DMS 273 treated with DMSO at 0.1 percent for 48 hours (cell line): ENCODE measurements at places on chromosomes 3 and 15.

- no peak for DNase-seq
Measured at GRCh38 chr3:114231616-114232015, 5.8 kb downstream of the ZNF80 start.

DNA sequence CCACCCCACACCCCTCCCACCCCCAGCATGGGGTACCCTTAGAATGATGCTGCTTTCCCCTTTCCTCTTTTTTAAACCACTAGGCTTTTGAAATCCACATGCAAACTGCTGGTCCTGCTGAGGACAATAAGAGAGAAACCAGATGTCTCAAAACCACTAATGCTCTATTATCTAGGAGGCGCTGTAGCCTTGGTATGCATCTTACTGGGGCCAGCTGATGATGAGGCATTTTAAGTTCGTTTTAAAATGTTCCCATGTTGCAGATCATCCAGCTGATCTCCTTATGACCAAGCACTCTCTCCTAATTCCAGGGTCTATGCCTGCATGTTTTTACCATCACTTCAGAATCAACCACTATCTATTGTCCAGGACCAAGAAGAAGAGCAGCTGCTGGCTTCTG is 1.3 kb downstream of the NME9 start:
- DNase-seq = no peak

GRCh38 chr15:73573037-73573436 is 60.2 kb downstream of the NPTN start:
- no peak for DNase-seq

DNA sequence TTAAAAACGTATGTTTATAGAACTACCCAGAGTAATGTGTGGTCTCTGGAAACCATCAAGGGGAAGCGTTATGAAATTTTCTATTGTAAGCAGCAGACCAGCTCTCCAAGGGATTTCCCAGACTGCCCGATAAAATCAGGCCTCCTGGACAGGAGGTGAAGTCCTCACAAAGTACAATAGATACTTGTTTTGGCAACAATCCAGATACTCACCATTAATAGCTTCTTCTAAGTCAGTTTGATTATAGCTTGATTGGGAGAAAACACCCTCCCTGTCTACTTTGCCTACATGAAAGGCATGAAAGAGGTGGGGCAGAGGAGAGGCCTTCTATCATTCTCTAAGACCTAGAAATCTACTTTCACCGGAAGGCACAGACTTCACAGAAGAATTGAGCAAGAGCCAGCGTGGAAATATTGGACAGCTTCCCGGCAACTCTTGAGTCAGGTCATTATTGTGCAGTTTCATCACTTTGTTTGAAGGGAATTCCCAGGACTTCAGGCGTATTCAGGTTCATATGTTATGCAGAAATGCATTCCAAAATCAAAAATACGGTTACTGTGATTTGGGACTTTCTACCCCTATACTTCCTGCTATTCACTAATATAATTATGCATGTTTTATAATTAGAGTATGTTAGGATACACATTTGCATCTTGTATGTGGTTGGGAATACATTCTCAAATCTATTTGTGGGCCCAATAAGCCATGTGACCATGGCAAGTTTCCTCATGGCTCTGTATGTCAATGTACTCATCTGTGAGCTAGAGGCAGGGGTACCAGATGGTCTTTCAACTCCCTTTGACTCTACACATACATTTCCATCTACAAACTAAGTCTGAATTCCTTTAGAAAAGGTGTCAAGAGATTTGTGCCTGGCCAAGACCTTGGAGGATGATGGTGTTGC is 103.5 kb downstream of the CD47 start:
- DNase-seq = no peak

DNA sequence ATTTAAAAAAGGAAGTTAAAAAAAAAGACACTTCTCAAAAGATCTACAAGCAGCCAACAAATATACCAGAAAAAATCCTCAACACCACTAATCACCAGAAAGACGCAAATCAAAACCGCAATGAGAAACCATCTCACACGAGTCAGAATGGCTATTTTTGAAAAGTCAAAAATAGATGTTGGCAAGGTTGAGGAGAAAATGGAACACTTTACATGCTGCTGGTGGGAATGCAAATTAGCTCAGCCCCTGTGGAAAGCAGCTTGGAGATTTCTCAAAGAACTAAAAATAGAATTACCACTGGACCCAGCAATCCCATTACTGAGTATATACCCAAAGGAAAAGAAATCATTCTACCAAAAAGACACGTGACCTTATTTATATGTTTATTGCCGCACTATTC is 574.7 kb upstream of the ADAMTS9 start:
- no peak for DNase-seq

- no peak for DNase-seq
Measured at GRCh38 chr3:150252462-150252861, 155.6 kb upstream of the TSC22D2 start.

GRCh38 chr15:73319460-73320245 is 49.1 kb downstream of the HCN4 start:
- no peak for DNase-seq

DNA sequence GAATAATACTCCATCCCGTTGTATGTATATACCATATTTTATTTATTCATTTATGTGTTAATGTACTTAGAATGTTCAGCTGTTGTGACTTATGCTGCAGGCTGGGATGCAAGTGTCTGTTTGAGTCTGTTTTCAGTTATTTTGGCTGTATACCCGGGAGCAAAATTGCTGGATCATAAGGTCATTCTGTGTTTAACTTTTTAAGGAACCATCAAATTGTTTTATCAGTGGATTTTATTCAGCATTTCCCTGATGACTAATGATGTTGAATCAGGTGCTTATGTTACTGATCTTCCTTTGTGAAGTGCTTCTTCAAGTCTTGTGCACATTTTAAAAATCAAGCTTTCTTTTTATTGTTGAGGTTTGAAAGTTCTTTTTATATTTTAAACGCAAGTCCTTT is 118.1 kb downstream of the SLC25A26 start:
- no peak for DNase-seq

DNA sequence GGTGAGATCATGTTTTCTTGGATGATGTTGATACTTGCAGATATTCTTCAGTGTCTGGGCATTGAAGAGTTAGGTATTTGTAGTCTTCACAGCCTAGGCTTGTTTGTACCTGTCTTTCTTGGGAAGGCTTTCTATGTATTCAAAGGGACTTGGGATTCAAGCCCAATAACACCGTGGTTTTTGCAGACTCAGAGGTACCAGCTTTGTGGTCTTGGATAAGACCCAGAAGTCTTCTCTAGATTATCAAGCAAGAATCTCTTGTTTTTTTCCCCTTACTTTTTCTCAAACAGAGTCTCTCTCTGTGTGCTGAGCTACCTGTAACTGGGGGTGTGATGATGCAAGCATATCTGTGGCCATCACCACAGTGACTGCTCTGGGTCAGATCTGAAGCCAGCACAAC is 42.7 kb upstream of the CCK start:
- no peak for DNase-seq

GRCh38 chr15:48966595-48967301 is 3.0 kb upstream of the SHC4 start:
- DNase-seq = no peak

DNA sequence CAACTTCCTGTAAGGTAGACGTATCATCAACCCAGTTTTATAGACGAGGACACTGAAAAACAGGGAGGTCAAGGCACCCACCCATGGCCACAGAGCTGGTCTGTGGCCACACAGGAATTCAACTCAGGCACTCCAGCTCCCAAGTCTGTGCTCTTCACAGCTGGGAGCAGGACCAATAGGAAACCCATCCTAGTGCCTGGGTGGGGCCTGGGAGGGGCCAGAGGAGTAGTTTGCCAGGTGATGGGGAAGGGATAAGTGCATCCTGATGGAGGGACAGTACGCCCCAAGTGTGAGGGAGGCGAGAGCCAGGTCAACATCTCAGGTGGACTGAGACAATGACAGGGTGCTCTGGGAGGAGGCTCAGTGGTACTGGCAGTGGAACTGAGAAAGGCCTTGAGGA is 22.0 kb downstream of the KIF9 start:
- no peak for DNase-seq

DNA sequence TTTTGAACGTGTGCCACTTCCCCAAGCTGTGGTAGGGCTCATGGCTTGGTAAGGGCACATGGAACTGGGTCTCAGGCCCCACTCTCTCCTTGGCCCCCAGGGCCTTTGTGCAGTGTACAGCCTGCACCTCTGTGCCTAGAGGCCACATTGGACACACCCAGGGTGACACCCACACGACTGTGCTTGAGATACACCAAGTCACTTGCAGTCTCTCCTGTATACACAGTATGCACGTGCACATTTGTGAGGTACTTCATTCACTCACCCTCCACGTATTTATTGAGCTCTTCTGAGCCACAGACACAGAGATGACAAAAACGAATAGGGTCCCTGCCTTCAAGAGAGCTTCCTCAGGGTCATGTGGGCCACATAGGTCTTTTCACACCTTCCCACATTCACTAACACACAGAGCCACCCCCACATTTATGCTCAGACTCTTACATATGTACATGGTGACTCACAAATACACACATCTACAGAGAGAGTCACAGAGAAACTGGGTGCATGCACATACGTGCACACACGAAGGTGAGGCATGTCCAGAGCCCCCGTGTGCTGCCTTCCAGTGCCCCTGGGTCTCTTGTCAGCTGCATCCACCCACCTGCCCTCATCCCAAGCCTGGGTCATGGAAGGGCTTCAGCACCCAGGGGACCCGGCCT is 9.8 kb upstream of the TMEM115 start:
- DNase-seq = no peak

GRCh38 chr3:105222568-105223093 is 144.1 kb upstream of the ALCAM start:
- no peak for DNase-seq

DNA sequence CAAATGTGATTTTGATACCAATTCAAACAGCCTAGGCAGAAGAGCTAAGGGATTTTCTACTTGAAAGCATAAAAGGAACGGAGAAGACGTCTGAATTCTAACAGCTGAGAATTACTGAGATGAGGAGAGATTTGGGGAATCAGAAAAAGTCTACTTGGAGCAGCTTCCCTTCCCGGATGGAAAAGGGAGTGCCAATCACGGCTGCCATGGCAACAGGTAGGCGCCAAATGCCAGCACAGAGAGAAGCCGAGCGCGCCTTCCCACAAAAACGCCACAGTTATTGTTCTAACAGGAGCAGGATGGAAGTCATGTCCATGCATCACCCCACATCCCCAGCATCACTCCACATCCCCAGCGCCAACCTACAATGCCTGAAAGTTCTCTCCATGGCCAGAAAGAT is 63.5 kb upstream of the PRR20G start:
- no peak for DNase-seq

DNA sequence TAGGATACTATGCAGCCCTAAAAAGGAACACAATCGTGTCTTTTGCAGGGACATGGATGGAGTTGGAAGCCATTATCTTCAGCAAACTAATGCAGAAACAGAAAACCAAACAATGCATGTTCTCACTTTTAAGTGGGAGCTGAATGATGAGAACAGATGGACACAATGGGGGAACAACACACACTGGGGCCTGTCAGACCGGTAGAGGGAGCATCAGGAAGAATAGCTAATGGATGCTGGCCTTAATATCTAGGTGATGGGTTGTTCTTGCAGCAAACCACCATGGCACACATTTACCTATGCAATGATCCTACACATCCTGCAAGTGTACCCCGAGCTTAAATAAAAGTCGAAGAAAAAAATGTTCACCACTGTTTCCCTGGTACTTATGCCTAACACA is 17.5 kb downstream of the SENP7 start:
- DNase-seq = no peak

GRCh38 chr3:157368171-157368570 is 68.5 kb upstream of the PTX3 start:
- no peak for DNase-seq

- DNase-seq = no peak
Measured at GRCh38 chr3:47298439-47298838, 15.7 kb downstream of the KLHL18 start.

DNA sequence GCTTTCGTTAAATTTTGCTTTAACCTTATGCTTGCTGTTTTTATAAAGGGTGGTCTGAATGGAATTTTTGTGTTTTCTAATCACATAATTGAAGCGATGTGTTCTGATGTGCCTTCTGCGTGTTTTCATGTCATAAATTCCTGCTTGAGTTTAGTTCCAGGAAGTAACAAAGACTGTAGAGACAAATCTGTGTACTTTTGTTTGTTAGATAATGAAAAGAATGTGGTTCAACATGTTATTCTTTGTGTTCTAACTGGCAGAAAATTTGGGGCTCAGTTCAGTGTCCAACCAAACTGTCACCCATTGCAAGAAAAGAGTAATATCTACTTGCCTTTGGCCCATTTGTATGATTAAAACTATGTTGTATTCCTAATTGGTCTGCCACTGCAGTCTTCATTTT is 324.0 kb downstream of the DIPK2A start:
- no peak for DNase-seq

- DNase-seq = no peak
Measured at GRCh38 chr3:58586776-58587192, 9.6 kb upstream of the FAM107A start.

- DNase-seq = no peak
Measured at GRCh38 chr15:87671289-87671688, 585.2 kb downstream of the NTRK3 start.

GRCh38 chr3:67540198-67540894 is 114.1 kb downstream of the SUCLG2 start:
- DNase-seq = no peak

GRCh38 chr3:182294256-182294655 is 499.0 kb upstream of the ATP11B start:
- no peak for DNase-seq

GRCh38 chr3:195889870-195890295 is 18.5 kb downstream of the TNK2 start:
- DNase-seq = no peak

GRCh38 chr3:71520161-71521020 is 63.1 kb downstream of the FOXP1 start:
- DNase-seq = no peak

GRCh38 chr15:43463507-43463906 is 29.4 kb downstream of the TP53BP1 start:
- no peak for DNase-seq

- DNase-seq = no peak
Measured at GRCh38 chr3:72446218-72447058, 401.8 kb downstream of the SHQ1 start.

DNA sequence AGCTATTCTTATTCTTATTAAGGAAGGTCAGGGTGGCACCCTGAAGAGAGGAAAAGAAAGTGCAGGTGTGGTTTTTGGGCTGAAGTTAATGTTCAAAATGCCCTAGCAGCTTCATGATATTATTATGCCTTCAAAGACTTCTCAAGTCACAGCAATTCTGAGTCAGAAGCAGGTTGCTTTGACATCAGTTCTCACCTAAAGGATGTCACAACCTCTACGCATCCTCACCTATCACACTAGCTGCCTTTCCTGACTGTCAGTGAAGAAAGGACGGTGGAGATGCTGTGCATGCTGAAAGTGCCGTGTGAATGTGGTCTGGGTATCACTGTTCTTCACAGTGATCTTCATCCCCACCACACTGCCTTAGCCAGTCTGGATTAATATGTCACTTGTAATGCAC is 49.6 kb downstream of the NPTN start:
- DNase-seq = no peak

GRCh38 chr3:184737641-184738505 is 26.0 kb upstream of the MAGEF1 start:
- no peak for DNase-seq

DNA sequence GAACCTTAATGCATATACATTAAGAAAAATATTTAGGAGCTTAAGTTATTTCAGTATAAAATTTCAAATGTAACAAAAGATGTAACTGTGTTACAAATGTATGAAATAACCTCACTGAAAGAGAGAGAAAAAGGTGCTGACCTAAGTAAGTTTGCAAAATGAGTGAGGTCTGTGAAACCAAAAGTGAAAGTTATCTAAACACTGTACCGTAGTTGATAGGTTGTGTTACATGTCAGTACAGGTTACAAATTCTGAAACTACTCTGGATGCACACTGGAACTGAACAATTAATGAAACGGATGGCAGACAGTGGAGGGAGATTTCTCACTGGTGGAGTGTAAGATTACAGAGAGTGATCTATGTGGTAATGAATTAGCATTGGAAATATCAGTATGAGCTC is 420.7 kb downstream of the ZNF385D start:
- DNase-seq = no peak
